Esophagus squamous epithelium (tissue), 5 donors: ENCODE measurements at places on chromosomes 13 and 19.

- no peak for DNase-seq
Measured at GRCh38 chr19:47109177-47109540, 4.4 kb downstream of the ZC3H4 start.

DNA sequence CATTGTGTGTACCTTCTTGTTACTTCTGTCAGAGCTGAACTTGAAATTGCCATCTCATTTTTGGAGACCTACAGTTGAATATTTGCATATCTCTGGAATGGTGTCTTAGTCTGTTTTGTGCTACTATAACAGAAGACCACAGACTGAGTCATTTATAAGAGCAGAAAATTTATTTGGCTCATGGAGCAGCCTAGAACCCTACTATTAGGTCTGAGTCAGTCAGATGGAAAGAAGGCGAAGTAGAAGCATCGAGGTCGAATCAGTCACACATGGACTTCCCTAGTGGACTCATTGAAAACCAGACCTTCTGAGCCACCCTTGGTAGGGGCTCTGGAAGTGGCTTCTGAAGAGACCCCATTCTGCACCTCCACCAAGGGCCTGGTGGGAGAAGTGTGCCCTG is 33.9 kb upstream of the TPT1 start:
- no peak for DNase-seq

GRCh38 chr19:14699641-14700040 is 9.8 kb downstream of the ZNF333 start:
- no peak for DNase-seq

GRCh38 chr13:106376401-106377112 is 158.9 kb downstream of the EFNB2 start:
- no peak for DNase-seq

DNA sequence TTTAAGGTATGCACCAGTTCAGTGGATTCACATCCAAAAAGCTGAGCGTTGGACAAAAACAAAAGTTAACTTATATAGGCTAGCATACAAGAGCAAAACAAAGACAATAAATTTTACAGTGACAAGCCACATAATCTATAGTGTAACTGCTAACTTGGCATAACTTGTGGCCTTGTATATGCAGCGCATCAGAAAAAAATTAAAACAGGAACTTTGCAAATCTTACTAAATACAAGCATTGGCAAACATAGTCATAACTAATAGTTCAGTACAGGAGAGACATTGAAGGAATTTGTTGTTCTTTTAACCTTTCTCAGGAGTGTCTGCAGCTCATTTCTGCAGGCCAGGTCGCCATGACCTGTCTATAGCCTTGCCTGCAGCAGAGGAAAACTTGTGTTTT is 54.6 kb downstream of the OR10H4 start:
- no peak for DNase-seq

DNA sequence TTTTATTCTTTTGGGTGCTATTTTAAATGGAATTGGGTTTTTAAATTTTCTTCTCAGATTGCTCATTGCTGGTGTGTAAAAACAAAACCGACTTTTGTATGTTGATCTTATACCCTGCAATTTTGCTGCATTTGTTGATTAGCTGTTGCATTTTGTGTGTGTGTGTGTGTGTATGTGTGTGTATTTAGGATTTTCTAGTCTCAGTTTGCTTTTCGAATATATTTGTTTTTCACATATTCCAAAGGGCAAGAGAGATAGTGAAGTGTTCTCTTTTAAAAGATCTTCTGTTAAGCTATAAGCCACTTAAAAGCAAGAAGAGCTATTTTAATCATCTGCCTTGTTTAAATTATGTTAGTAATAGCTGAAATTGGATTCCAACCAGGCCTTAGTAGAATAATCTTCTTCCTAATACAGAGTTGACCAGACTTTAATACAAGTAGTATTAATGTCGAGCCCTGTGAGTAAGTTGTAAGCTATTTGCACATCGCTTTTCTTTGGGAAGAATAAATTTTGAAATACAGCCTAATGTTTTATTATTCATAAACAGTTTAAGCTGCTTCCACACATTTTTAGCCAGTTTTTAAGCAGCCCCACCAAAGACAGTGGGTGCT is 57.4 kb downstream of the TM9SF2 start:
- DNase-seq = no peak

GRCh38 chr19:47445527-47445926 is 26.2 kb downstream of the SLC8A2 start:
- DNase-seq = no peak

DNA sequence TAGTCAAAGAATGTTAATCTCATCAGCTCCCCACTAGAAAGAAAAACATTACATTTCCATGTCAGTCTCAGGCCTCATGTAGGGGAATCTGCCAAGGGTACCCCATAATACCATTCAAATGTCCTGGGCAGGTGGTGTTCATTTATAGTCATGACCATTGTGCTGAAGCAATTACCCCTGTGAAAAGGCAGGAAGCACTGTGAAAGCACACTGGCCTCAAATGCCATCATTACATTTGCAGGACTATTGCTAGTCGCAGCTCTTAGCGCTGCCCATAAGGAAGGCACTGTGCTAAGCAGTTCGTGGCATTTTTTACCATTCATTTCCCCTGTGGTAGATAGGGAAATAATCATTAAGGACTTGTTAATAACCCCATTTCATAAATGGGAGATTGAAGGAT is 109.0 kb downstream of the LHFPL6 start:
- no peak for DNase-seq

GRCh38 chr13:27228131-27228530 is 23.2 kb upstream of the RPL21 start:
- DNase-seq = no peak

DNA sequence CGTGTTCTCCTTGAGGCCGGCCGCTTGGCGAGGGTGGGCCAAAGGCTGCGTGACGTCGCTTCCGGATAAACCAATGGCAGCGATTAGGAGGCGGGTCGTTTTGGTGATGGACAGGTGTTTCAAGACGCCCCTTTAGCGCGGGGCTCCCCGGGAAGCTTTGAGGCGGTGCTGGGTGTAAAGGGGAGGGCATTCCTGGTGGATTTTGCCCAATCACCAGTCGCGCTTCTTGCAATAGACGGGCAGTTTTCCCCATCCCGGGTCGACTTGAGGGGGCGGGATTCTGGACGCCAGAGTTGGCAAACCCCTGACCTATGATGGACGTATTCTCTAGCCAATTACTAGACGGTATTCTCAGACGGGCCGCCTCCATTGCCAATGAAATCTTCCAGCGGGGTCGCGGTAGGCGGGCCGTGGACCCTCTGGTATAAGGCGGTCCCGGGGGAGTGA is 264 bp upstream of the PRMT1 start:
- peak; percentile 98 for DNase-seq

DNA sequence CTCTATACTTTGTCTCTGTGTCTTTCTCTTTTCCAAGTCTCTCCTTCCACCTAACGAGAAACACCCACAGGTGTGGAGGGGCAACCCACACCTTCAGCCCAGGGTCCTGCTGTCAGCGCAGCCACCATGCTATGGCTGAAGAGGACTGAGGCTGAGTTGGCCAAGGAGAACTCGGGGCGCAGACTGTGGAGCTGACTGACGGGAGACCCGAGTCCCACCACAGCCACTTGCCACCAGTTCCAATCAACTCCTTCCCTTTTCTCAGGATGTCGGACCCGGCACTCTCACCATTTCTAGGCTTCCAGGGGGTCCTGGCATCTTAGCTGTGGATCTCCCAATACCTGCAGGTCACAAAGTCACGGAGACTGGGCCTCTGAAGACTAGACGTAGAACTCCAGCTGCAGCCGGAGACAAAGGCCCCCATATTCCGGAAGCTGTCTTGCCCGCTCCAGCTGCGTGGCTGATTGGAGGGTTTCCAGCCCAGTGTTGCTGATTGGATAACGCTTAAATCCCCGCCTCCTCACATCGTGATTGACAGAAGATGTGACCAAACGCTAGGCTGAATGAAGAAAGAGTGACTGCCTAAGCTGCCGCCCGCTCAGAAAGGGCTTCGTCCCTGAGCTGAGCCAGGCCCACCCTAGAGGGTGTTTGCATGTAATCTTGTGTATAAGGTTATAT is 63.6 kb downstream of the ZNF429 start:
- no peak for DNase-seq

GRCh38 chr13:49676581-49677298 is 14.5 kb downstream of the EBPL start:
- DNase-seq = no peak

- no peak for DNase-seq
Measured at GRCh38 chr19:33462112-33462791, 59.3 kb downstream of the PEPD start.

DNA sequence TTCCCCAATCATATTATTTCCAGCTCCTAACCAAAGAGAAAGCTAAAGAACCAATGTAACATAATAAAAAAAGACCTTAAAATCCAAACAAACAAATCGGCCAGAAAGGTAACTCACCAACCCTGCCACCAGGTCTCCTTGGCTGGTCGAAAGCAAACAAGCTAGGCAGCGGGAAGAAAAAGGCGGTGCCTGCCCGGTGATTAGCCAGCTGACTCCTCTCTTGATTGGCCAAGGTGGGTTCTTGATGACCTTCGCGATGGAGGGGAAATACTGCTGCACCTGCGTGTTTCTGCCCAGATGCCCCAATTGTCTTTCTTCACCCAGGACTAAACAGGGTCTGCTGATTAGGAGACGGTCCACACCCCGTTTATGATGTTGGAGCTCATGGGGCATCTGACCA is at the start of gene NLRP11:
NLRP11 (minus strand) TSS at position 154 of the 400 bp plus-strand sequence. CDS start 13,825 bp downstream, outside the sequence.
- no peak for DNase-seq

- no peak for DNase-seq
Measured at GRCh38 chr19:20315543-20315942, 148.5 kb downstream of the ZNF486 start.

DNA sequence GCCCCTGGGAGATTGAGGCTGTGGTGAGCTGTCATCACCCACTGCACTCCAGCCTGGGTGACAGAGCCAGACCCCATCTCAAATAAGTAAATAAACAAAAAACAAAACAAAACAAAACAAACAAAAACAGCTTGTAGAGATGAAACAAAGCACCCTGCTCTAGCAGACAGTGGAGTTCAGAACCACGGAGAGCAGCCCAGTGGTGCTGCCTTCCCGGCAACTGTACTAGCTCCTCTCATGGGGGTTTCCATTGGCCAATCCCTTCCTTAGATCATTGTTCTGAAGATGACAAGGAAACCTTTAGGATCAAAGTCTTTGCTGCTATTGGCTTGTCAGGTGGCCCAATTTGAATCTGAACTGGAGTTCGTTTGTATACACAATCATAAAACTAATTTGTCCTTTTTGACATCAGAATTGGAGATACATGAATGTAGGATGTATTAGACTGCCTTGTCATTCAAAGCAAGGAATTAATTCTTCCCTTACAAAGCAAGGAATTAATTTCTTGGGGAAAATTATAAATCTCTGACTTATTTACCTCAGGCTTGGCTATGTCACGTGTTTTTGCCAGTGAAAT is 19.7 kb upstream of the SYCN start:
- no peak for DNase-seq

GRCh38 chr19:13020002-13020414 is 24.7 kb downstream of the NFIX start:
- DNase-seq = no peak

- no peak for DNase-seq
Measured at GRCh38 chr19:16569609-16570320, 2.5 kb downstream of the SLC35E1 start.

- peak; percentile 76 for DNase-seq
Measured at GRCh38 chr19:45091031-45091923, 1.7 kb upstream of the PPP1R37 start.

- no peak for DNase-seq
Measured at GRCh38 chr13:39602614-39603366, at the start of gene LHFPL6. Gene LHFPL6 (minus strand): TSS chr13:39603193.
